ENCODE measurements at places on chromosomes 1 and 21.

DNA sequence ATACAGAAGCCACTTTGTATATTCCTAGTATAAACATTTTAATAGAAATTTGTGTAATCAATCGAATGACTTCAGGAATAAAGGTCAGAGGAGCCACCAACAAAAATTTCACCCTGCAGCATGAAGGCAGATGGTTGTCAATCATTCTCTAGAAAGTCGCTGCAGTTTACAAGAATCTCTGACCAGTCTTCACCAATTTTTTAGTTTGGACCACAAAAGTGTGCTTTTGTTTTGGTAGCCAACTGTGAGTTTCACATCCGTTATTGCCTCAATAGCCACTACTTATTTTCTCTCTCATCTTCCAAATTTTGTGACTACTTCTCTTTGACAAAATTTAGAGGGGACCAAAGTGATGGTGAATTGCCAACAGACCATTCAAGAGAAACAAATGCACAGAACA, 1155.6 kb downstream of the AMY1C start:
- DNase-seq = no peak

- DNase-seq = no peak
Measured at GRCh38 chr1:236257216-236257615, 24.5 kb downstream of the ERO1B start.

DNA sequence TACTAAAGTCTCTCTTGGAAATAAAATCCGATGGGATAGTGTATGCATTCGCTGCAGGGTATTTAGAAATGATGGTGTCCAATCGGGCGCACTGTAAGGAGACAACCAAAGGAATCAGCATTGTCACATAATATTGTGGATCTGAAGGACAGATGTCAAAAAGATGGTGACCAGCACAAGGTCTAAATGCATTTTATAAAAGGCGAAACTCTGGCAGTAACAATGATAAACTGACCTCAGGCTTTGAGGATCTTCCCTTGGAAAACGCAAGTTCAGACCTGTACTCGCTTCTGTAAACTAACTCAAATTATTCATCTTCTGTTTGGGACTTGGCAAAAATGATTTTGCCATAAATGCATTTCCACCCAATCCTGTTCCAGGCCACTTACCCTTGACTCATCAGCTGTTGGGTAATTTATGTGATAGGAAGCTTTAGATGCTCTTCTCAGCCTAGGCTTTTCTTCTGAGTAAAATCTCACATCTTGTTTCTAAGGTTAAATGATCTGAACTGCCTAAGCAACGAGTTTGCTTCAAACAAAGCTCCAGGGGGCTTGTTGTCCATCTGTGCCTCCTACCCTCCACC, 33.8 kb downstream of the STPG1 start:
- no peak for DNase-seq

DNA sequence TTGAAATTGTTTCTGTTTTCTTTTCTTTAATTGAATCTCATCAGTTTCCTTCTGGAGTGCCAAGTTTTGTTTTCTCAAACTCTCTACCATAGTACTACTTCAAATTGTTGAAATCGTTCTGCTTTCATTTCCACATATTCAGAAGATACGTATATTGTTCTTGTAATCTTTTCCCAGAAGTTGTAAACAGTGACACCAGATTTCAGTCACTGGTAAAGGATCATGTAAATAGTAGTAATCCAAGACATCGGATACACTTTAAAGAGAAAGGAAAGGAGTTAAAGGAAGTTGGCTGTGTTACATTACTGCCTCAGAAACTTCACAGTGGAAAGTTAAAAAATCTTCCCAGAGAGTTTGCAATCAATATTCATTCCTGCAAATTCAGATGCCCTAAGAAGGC, 67.5 kb downstream of the RGL1 start:
- DNase-seq = no peak

GRCh38 chr1:76541618-76542017, 325.7 kb upstream of the ST6GALNAC5 start:
- DNase-seq = no peak

DNA sequence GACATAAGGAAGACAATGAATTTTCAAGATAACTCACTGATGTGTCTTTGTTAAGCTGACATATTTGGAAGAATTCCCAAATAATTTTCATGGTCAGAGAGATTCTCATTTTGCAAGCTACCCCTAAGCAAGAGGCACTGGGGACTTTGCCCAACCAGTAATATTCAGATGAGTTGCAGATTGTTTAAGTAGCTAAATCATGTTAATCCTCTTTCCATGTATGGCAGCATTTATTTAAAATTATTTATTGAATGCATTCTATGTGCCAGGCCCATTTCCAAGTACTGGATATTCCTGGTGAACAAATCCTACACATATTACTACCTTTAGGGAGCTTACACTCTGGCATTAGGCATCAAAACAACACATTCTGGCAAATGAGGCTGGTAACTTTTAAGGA, 56.5 kb upstream of the BACH1 start:
- DNase-seq = no peak

- DNase-seq = no peak
Measured at GRCh38 chr1:76095802-76096201, 21.3 kb downstream of the ST6GALNAC3 start.

DNA sequence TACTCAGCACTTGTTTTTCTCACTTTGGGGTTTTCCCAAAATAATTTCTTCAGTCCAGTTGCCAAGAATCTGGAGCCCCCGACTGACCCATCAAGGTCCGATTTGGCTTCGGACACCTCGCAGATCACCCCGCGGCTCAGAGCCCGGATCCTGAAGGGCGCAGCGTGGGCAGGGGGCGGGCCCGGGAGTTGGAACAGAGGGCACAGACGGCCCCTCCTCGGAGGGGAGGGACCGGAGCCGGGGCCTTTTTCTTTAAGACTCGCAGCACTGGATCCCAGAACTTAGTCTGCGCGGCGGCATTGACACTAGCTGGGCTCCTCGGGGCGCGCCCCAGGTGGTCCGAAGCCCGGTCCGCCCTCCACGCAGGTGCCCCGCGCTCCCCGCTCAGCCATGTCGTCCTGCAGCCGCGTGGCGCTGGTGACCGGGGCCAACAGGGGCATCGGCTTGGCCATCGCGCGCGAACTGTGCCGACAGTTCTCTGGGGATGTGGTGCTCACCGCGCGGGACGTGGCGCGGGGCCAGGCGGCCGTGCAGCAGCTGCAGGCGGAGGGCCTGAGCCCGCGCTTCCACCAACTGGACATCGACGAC, at the start of gene CBR3:
TSS of gene CBR3 (plus strand) at position 277 of the 588 bp plus-strand sequence. CDS start at position 391, 114 bp downstream.
- DNase-seq = no peak

DNA sequence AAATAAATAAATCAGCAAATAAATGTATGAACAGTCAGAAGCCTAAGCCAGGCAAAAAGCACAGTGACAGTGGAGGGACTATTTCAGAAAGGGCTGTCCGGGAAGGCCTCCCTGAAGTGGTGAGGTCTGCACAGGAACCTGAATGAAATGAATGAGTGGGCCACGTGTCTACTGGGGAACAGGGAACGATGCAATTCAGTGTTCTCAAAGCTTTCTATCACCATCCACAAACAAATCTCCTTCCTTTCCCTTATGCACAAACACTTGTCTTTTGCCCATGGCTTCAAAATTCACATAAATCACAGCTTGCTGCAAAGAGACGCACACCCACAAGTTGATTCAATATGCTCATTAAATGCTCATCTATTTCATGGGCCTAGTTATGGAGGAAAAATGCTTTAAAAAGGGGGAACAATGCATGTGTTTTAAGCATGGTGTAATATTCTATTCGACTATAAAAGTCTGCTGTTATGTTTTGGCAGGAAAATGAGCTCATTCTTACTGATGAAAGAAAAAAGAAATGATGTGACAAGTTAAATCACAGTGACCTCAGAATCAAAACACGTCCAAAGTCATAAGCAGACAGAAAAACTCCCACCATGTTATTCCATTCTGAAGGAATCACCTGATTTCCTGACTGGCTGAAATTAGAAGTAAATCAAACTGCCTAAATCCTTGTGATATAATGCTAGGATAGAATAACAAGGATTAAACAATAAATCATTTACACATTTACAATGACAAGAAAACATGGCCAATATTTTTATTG, 21.6 kb downstream of the URB1 start:
- DNase-seq = no peak

GRCh38 chr1:211791979-211792378, 38.6 kb downstream of the LPGAT1 start:
- DNase-seq = no peak

DNA sequence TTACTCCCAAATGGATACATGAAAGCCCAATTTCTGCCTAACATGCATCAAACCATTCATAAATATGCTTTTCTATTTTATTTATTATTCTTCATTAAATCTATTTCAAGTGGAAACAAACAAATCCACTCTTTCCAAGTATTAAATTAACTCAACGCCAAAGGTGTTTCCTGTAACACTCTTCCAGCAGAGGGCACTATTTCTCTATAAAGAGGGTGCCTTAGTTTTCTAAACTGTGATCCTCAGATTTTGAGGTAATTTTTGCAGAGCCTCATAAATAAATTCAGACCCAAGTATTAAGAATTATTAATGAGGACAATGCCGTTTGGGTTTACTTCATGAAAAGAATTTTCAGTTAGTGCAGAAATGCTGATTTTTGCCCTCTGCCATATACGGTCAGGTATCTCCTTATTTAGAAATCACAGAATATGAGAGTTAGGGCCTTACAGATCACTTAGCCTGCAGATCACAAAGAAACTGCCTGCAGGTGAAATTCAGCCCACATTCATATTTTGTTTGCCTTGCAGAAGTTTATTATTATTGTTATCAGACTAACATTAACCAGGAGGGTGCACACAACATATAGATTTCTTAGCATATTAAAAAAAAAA, 40.1 kb upstream of the MYSM1 start:
- DNase-seq = no peak

DNA sequence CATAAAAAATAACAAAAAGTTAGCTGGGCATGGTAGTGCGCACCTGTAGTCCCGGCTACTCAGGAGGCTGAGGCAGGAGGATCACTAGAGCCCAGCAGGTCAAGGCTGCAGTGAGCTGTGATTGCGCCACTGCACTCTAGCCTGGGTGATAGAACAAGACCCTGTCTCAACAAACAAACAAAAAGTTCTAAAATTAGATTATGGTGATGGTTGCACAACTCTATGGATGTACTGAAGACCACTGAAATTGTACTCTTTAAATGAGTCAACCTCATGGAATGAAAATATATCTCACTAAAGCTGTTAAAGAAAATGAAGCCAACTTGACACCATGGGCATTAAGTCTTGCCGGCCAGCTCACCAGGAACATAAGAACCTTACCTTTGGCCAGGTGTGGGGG, 9.1 kb downstream of the MRAP start:
- DNase-seq = no peak

- no peak for DNase-seq
Measured at GRCh38 chr1:244394826-244395765, 56.6 kb downstream of the ADSS2 start.

DNA sequence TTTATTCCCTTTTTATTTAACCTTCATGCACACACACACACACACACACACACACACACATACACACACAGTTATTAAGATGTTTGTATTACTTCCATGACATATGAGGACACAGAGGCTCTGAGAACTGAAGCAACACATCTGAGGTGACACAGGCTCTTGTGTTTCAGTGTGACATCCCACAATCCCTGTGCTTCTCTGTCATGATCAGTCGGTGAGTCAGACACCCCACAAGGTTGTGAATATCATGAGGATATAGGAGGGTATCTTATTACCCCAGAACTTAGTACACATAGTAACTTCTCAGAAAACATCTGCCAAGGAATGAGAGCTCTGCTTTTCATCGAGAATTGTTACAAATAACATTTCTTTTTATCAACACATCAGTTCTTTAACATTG, 459.3 kb downstream of the PLPP3 start:
- DNase-seq = no peak

DNA sequence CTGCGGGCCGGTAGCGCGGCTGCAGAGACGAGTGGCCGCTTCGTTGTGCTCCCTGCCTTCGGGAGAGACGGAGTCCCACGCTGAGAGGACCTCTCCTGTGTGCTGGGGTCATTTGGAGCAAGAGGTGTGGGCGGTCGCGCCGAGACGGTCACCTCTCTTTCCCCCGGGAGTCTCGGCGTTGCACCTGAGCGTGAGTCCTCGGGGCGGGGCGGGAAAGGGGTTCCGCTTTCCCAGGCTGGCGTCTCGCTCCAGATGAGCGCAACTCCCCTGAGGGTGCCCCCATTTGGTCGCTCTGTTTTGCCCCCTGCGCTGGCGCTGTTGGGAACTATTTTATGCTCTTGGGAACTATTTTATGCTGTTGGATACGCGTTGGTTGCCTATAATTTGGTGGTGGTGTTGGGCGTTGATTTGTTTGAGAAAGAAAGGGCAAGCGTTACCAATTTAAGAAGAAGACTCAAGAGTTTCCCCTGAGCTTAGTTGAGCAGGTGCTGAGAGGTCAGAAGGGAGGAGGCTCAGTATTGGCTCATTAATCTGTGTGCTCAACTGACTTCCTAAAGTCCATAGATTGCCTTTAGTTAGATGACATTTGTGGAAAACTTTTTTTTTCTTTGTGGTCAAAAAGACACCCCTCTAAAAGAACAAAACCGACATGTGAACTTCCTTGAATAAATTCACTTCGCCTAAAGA, 683 bp downstream of the LRRC8B start:
- no peak for DNase-seq

DNA sequence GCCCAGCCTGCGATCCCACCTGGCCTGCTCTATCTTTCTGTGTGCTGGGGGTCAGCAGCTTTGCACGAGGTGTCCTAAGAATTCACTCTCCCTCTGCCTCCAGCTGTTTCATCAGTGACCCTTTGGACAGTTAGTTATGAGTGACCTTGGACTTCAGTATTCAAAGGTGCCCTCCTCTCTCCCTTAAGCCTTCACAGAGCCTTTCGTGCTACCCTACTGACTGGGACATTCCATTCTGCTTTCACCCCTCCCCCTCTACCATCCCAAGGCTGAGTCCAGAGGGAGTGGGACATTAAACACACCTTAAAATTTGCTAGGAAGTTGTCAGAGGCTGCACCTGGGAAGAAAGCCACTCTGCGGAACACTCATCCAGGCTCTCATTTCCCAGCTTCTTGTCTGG, 171.9 kb downstream of the CLIC6 start:
- DNase-seq = no peak

DNA sequence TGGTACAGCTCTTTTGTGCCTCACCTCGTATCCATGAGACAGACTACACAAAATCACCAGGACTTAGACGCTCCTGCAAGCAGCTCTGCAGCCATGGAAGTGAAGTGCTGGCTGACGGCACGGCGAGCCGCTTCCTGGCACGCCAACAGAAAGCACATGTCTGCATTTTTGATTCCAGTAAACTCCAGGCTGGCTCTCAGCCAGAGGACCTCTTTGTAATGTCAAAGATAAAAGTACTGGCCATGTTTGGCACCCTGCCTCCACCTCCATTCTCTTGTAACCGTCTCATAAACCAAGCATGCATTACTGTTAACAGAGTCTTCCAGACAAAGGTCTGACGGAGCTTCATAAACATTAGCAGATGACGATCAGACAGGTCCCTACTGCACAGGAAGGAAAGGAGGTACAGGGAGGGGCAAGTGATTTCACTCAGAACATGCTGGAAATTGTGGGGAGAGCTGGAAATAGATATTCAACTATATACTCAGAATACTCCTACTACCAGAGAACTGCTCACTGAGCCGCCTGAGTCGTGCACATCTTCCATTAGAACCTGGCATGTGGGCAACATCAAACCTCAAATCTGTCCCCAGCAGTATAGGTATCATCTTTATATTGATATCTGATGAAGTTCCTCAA, 632.0 kb downstream of the SMYD3 start:
- no peak for DNase-seq

- no peak for DNase-seq
Measured at GRCh38 chr1:179144626-179145025, 62.8 kb downstream of the TOR3A start.

GRCh38 chr1:6899621-6900020, 114.4 kb downstream of the CAMTA1 start:
- no peak for DNase-seq

Data from SIG-M5 (cell line).